HS-5 (cell line): ENCODE measurements at places on chromosomes 5 and 9.

DNA sequence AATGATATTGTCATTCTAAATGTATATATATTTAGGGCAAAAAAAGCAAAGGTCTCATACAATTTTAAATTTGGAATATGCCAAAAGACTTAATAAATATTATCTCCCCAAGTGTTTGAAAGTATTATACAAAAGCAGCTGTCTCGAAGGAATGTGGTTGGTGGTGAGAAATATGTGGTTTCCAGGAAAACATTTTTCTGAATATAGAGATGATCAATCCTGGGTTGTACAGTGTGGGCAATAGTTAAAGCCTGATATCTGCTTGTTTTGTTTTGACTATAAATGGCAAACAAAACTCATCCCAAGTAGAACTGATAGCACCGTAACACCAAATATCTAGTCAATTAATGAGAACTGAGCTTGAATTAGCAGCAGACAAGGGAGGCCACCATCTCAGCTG lies 391.8 kb upstream of the CD180 start:
- DNase-seq, result no peak

- DNase-seq, result no peak
Measured at GRCh38 chr5:549229-549628, 25.0 kb upstream of the SLC9A3 start.

- DNase-seq, result no peak
Measured at GRCh38 chr9:15778861-15779260, 226.0 kb downstream of the CCDC171 start.

- DNase-seq, result peak; percentile 35
Measured at GRCh38 chr5:116068028-116068632, 16.7 kb upstream of the COMMD10 start.

- no peak for DNase-seq
Measured at GRCh38 chr5:124102486-124102885, 590.5 kb downstream of the CSNK1G3 start.

DNA sequence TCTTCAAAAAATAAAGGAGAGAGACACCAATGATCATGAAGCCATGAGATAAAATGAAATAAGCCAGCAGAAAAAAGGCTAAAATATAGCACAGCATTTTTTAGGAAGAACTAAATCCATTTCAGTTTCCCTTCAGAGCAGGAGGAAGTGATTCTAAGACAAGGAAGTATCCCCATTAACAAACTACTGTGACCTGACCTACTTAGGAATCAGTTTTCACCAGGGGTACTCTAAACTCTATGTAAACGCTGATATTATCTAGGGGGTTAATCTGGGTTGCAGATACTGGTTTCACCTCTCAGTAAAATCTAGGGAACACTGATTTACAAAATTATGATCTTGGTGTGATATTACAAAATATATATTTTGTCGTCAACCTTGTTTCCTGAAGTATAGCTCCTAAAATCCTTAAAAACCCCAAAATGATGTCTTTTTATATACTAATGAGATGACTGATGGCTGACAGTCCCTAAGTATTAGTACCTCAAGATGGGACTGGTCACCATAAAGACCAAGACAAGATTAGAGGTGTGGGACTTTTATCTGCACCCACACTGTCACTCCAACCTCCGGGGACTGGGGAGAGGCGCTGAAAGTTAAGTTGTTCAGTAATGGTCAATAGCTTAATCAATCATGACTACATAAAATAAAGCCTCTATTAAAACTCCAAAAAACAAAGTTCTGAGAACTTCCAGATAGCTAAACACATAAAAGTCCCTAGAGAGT lies 2.9 kb upstream of the FNBP1 start:
- no peak for DNase-seq

- no peak for DNase-seq
Measured at GRCh38 chr9:15513335-15513734, 2.6 kb upstream of the PSIP1 start.

DNA sequence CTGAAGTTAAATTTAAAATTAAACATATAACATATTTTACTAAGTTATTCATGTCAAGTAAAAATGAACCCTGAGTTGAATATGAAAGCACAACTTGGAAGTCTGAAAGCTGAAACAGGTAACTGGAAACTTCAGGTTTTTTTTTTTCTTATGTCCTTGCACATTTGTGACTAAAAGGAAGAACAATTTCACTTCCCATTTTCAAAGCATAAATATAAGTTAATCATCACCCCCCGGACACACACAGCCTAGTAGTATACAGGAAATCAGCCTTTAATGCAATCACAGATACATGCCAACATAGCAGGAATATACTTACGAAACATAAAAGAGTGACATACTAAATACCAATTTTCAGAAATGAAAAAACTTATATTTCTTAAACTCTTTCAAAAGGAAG lies 225.9 kb downstream of the RFX3 start:
- no peak for DNase-seq

- DNase-seq, result no peak
Measured at GRCh38 chr5:124686239-124687004, 60.0 kb downstream of the ZNF608 start.

DNA sequence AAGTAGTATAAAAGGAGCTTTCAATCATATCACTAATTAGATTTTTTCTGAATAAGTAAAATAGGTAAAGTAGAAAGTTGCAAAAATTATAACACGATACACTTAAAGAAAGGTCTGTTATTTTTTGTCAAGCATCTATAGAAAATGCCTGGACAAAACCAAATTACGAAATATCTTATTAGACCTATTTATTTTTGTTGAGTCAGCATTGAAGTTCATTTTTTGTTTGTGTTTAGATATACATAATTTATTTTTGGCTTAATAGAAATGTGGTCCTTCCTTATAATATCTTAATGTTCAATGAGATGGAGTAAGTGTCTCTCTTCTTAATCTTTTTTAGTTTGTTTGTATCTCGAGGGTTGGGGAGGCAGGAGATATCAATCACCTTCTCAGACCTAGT lies 214.8 kb upstream of the GRIA1 start:
- DNase-seq, result no peak

GRCh38 chr5:80755626-80756025 lies 100.8 kb upstream of the DHFR start:
- DNase-seq, result no peak

DNA sequence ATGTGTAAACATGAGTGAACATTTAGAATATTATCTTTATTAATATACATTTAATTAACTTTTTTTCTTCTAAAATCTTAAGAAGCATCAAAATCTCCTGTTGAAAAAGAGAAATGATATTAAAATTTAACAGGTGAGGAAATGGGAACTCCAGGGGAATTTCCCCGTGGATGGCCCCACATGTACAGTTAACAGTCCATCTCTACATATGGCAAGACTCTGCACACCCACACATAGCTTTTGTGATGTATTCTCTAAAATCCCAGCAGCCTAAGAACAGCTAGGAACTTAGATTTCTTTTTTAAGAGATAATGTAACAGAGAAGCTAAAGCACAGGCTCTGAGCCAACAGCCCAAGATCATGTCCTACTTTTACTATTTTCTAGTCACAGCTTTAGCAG lies 556.3 kb upstream of the RGMB start:
- no peak for DNase-seq

- DNase-seq, result no peak
Measured at GRCh38 chr9:136648751-136649150, 14.0 kb upstream of the EGFL7 start.

DNA sequence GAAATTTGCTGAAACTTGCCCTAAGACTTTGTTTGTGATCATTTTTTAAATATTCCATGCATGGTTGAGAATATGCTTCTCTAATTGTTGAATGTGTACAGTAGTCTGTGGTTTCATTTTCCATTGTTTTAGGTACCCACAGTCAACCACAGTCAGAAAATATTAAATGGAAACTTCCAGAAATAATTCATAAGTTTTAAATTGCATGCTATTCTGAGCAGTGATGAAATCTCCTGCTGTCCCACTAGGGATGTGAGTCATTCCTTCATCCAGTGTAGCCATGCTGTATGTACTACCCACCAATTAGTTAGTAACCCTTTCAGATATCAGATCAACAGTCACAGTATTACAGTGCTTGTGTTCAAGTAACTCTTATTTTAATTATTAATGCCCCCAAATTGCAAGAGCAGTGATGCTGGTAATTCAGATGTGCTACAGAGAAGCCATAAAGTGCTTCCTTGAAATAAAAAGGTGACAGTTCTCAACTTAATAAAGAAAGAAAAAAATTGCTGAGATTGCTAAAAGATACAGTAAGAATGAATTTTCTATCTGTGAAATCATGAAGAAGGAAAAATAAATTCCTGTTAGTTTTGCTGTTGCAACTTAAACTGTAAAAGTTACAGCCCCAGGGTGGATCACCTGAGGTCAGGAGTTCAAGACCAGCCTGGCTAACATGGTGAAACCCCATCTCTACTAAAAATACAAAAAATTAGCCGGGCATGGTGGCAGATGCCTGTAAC lies 79.9 kb upstream of the FBXL17 start:
- DNase-seq, result peak; percentile 52

GRCh38 chr5:77770293-77771005 lies 5.7 kb downstream of the TBCA start:
- DNase-seq, result no peak

DNA sequence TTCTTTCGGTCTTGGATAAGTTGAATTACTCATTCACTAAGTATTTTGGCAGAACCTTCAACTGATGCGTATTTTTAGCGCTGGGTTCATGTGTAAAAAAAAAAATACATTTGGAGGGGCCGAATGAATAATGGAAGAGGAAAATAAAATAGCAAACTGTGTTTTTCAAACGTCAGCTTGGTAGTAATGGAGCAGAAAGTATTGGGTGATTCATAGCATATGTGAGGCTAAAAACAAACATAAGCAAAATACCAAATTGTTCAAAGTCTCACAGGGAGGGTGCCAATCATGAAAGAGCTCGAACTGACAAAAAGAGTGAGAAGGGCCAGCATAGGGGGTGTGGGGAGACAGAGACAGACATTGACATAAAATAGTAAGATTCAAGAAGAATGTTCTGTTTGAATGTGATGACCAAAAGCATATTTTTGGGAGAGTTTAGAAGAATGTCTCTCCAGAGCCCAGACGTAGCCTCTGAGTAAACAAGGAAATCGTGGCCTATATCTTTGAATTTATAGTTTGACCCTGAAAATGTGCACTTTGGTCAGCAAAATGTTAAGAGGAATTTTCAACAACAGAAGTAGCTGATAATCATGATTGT lies 174.9 kb upstream of the HMHB1 start:
- DNase-seq, result no peak

- no peak for DNase-seq
Measured at GRCh38 chr9:133163504-133164172, at the start of gene GBGT1. GBGT1 (minus strand) TSS chr9:133163914; CDS start chr9:133162412, 1,502 bp downstream.

- DNase-seq, result peak; percentile 29
Measured at GRCh38 chr9:8365029-8365428, 565.5 kb upstream of the DMAC1 start.

- DNase-seq, result no peak
Measured at GRCh38 chr5:147327905-147328304, 93.1 kb downstream of the STK32A start.

DNA sequence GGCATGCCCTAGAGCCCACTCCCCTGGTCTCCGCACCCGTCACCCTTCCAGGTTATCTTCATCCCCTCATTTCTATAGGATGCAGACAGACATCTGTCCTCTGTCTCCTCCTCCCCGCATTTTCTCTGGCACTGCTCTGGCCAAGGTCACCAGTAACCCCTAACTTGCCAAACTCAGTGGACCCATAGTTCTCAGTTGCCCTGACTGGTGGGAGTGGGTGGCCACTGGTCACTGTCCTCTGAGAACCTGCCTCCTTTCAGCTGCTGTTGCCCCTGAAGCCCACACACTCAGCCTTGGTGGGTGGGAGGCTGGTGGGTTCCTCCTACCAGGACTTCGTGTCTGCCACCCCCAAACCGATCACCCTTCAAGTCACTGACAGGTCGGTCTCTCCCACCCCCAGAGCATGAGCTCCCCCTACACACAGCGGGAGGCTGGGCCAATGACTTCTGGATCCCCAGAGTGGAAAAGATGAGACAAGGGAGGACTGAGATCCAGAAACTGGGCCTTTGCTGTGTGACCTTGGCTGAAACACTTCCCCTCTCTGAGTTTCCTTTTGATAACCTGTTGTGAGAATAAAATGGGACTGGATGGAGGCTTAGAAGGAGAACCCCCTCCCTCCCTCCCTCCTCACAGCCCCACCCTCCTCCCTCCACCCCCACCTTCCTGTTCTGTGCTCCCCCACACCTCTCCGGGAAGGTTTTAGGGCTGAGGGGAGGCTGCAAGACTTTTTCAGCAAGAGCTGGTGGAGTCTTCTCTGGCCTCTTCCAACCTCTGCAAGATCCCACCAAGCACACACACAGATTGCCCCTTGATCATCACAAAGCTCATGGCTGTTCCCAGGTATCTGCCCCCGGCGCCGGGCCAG lies 2.4 kb upstream of the DBN1 start:
- no peak for DNase-seq

DNA sequence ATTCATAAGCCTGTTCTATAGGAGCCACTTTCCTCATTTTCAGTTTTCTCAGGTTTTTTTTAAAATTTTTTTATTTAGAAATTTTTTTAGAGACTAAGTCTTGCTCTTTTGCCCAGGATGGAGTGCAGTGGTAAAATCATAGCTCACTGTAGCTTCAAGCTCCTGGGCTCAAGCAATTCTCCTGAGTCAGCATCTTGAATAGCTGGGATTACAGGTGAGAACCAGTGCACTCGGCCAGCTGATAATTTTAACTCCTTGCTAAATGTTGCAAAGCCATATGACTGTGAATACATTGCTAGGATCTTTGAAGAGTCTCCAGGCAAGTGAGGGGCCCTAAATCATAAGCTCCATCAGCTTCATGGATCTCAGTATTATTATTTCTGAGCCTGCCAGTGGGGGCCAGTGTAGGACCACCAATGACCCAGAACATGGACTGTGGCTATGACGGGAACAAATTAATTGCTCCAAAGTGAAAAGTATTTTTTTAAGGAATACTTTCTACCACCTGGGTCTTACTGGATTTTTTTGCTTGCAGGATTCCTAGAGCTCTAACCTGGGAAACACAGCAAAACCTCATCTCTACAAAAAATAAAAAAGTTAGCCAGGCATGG lies 5.7 kb upstream of the GAPVD1 start:
- no peak for DNase-seq

- DNase-seq, result no peak
Measured at GRCh38 chr5:90939211-90939610, 380.6 kb downstream of the ADGRV1 start.

GRCh38 chr5:142508591-142508990 lies 177.3 kb downstream of the FGF1 start:
- DNase-seq, result no peak

GRCh38 chr5:24444414-24444813 lies 200.4 kb downstream of the CDH10 start:
- DNase-seq, result no peak
